ENCODE measurements at places on chromosomes 2 and 18. TPM values are rescaled to one million over a fixed set of nuclear protein-coding genes. Genes with fewer than 3 reads are reported as not detected.

The CIDEA gene
- not detected for total RNA-seq

The MEIS1 gene
- total RNA-seq, result 91.5 TPM

The WDR35 gene
- 17.6 TPM for total RNA-seq

The FBXO15 gene
- total RNA-seq, result 7.5 TPM

The CD8A gene
- 10.6 TPM for total RNA-seq

The MRPL30 gene
- 43.1 TPM for total RNA-seq

- no peak for DNase-seq
These were observed 219.9 kb upstream of the NOL4 start for GRCh38 chr18:34444622-34445021.

- DNase-seq, result no peak
These were observed 55.2 kb downstream of the TRAPPC12 start for GRCh38 chr2:3434654-3435053.

- DNase-seq, result no peak
These were observed 1.2 kb downstream of the CABLES1 start for GRCh38 chr18:23136326-23137096.

- DNase-seq, result no peak
These were observed 212.0 kb upstream of the ID2 start for GRCh38 chr2:8469709-8470493.

GRCh38 chr2:142853912-142854311 is 23.6 kb upstream of the KYNU start:
- DNase-seq, result no peak

- DNase-seq, result no peak
These were observed 39.1 kb downstream of the SH3RF3 start for GRCh38 chr2:109168086-109168485.

DNA sequence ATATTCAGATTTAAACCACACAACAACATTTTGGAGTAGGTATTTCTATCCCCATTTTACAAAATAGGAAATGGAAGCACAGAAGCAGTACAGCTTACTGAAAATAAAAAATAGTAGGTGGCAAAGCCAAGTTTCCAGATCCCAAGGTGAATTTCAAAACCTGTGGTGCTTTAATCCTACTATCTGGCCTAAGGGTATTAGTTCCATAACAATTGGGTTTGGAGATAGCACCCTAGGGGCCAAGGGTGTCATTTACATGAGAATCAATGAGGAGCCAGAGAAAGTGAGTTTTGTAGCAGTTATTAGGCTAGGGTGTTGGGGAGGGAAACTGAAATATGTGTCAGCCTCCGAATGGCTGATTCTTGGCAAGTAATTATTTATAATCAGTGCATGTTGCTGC is 24.9 kb downstream of the OSBPL6 start:
- no peak for DNase-seq

GRCh38 chr2:66573821-66574233 is 138.9 kb downstream of the MEIS1 start:
- peak; percentile 75 for DNase-seq

GRCh38 chr2:61906186-61906470 is 654 bp downstream of the COMMD1 start:
- no peak for DNase-seq

DNA sequence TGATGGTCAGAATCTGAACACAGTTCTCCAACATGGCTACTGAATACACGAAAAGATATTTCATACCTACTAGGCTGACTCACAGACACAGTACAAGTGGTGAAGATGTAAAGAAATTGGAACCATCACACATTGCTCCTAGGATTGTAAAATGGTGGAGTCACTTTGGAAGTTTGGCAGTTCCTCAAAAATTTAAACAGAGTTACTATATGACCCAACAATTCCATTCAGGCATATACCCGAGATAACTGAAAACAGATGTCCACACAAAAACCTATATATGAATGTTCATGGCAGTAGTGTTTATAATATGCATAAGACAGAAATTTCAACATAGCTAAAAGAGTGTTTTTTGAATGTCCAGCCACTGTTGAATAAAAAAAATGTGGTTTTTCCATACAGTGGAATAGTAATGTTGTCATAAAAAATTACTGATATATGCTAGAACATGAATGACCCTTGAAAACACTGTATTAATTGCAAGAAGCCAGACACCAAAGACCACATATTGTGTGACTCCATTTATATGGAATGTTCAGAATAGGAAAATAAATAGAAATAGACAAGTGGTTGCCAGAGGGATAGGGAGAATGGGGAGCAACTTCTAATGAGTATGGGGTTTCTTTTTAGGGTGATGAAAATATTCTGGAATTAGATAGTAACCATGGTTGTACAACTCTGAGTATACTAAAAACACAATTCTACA is 10.1 kb downstream of the RMP24 start:
- DNase-seq, result peak; percentile 21
